PC-3 (cell line): ENCODE measurements at places on chromosomes 3 and 15.

DNA sequence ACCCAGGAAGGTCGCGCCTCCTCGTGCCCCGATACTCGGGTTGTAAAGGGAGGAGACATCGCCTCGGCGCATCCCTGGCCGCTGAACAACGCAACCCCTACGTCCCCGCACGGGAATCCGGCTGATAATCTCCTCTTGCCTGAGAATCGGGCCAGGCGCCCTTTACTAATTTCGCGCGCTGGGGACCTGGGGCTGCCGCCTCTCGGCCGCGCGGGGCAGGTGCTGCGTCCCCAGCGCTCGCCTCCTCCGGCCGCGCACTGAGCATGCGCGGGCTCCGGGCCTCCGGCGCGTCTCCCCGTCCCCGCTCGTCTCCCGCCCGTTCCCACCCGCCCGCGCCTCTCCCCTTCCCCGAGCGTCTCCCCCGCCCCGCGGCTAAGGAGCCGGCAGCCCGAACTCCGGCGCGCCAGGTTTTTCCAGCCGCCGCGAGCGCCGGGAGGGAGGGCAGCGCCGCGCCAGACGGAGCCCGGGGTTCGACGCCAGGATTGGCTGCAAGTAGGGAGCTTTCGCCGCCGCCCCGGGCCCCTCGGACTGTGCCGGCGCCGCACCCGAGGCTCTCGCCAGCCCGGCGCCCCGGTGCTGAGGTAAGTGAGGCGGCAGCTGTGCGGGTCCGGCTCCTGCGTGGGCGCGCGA lies at the start of gene CNTN4:
CNTN4 (plus strand) TSS at position 469 of the 630 bp plus-strand sequence.
- DNase-seq = no peak

DNA sequence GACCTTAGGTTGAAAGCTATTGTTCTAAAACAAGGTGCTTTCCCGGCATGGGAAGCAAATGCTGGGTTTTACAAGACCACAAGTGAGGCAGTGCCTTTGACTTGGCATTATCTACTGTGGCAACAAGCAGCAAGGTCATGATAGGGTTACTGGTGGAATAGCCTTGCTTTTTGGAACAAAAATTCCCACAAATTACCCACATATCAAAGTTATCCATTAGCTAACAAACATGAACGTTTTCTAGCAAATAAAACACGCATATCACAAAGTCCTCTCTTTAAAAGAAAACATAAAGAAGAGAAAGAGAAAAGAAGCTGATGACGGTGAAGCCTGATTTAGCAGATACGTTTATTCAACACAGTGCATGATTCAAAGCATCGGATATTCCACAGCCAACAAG lies 57.6 kb downstream of the SETMAR start:
- no peak for DNase-seq

DNA sequence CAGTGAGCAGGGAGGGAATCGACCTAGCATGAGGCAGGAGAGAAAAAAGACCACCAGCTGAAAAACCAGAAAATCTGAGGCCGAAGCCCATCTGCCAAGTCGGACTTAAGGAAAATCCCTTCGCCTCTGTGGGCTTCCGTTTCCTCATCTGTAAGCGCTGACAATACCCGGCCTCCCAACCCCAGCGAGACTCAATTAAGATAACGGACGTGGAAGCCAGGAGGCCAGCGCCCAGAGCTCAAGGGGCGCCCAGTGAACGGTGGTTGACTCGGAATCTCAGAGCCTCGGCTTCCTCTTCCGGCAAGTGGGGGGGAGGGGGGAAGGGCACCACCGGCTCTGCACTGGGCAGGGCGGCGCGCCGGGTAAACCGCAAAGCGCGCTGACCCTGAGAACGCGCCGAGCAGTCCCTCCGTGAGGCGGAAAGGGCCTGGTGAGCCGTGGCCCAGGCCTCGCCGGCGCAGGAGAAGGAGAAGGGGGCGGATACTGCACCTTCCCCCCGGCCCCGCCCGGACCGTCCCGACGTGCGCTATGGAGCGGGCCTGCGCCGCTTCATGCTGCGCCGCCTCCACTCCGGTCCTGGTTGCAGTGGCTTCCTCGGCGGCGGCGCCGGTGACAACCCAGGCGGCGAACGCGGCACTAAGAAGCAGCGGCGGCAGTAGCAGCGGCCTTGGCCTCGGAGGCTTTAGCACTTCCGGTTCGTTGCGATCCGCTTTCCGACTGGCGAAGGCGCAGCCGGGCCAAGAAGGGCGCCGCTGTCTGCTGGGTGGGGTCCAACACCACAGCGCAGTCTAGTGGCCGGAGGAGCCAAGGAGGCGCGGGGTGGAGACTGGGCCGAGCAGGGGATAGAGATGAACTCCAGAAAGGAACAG lies at the start of gene DPP8:
DPP8 (minus strand) TSS at position 693 of the 869 bp plus-strand sequence. CDS start 5,136 bp downstream, outside the sequence.
- DNase-seq = peak; percentile 87

DNA sequence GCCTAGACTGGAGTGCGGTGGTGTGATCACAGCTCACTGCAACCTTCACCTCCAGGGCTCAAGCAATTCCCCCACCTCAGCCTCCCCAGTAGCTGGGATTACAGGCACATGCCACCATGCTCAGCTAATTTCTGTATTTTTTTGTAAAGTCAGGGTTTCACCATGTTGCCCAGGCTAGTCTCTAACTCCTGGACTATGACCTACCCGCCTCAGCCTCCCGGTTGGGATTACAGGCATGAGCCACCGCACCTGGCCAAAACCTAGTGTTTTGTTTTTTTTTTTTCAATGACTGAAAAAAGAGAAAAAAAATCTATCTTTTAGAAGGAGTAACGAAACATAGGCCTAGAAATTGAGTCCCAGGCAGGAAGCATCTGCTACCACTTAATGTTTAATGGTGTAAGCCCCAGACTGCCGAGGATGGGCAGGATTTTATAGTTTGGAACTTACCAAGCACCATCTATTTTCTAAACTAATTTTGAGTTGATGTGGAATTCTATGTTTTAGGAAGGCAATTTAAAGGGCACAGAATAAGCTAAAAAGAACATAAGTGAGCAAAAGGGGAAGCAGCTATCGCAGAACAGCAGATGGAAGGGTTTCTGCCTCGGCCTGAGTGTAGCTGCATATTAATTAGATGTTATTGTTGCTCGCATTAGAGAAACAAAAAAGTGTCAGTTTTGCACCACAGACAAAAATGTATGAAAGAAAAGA lies 24.2 kb upstream of the CA12 start:
- DNase-seq = no peak

- DNase-seq = no peak
Measured at GRCh38 chr15:80527961-80528360, 123.8 kb downstream of the ARNT2 start.

- no peak for DNase-seq
Measured at GRCh38 chr3:197521277-197522182, 34.2 kb downstream of the BDH1 start.

DNA sequence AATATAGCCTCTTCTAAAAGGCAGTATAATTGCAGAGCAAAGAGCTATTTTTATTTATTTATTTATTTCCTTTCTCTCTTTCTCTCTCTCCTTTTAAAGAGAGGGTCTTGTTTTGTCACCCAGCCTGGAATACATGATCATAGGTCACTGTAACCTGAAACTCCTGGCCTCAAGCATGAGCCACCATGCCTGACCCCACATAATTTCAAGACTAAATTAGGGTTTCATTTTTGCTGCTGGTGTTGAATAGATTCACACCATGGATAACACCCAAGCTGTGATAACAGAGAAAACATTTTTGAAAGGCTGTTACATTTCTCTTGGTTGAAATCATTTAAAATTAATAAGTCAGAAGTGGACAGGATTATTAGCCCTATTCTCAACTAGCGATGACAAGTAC lies 131.6 kb downstream of the LEKR1 start:
- DNase-seq = no peak

DNA sequence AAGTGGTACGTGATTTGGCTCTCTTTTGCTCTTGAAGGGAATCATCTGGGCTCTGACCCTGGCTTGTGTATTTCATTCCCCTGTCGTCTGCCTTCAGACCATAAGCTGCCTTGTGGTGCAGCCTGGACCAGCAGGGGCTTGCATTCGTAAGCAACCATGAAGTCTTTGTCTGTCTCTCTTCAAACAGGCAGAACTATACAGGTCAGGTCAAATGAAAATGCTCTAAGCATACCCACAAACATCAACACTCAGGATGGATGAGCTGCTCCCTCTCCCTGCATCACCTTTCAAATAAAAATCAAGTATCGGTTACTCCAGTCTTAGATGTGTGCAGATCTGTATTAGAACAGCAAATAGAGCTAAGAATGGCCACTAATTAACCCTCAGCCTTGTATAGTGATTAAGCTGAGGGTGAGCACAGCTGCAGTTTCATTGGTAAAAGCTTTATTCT lies 268.6 kb upstream of the UBE2E1 start:
- no peak for DNase-seq

- DNase-seq = peak; percentile 17
Measured at GRCh38 chr3:41369838-41370237, 170.5 kb downstream of the CTNNB1 start.

- no peak for DNase-seq
Measured at GRCh38 chr15:52243697-52244555, 51.7 kb downstream of the MYO5C start.

GRCh38 chr15:100464256-100464655 lies 64.5 kb downstream of the CERS3 start:
- DNase-seq = peak; percentile 33

- DNase-seq = peak; percentile 63
Measured at GRCh38 chr15:48965972-48966371, 2.3 kb upstream of the SHC4 start.

DNA sequence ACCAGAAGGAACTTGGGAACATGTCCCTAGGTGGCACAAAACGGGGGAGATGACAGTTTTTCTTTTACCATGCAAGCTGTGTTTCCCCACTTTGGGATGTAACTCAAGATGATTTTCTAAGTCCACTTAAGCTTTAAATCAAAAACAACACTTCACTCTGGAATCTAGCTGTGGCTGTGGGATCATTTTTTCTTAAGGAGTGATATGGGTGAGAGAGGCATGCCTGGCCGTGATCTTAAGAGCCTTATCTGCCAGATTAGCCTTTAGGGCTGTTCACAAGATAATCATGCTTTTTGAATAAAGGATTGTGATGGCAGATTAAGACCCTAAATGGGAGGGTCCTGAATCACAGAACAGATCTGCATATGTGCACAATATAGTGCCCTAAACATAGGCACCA lies 384.8 kb upstream of the SEMA6D start:
- no peak for DNase-seq

DNA sequence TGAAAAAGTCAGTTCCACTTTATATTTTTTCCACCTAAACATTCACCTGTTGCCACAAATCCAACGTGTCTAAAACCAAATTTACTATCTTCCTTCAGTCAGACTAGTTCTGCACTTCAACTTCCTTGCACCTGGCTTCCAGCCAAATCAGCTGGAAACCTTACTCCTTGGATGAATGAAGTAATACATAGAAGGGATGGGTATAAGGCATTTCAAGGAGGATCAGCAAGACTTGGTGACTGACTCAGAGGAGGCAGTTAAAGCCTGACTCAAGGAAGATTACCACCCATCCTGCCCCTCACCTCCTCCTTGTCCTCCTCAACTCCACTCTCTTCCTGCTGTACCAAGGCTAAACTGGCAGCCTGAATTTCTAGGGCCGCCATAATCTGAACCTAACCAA lies 37.1 kb downstream of the QTRT2 start:
- DNase-seq = peak; percentile 83

GRCh38 chr3:4606911-4607310 lies 113.8 kb downstream of the ITPR1 start:
- no peak for DNase-seq

- DNase-seq = no peak
Measured at GRCh38 chr3:63995086-63995485, 28.2 kb downstream of the PSMD6 start.

- DNase-seq = no peak
Measured at GRCh38 chr3:58463942-58464271, 28.0 kb upstream of the KCTD6 start.

- DNase-seq = no peak
Measured at GRCh38 chr3:94301366-94301765, 238.5 kb downstream of the NSUN3 start.

DNA sequence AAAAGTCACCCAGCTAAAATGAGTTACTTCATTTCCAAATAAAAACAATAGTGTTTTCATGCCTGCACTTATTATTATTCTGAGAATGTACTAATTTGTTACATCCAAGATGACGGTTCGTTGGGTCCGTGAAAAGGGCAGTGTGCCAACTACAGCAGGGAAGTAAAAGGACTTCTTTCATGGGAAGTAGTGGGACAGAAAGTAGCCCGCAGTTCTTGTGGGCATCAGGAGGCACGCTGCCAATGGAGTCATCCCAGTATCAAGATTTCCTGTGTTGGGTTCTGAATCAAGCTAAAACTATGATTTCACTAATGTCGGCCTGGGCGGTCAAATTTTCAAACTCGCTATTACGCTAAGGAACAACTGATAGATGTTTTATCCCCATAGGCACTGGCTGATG lies 254.5 kb upstream of the SOX2 start:
- no peak for DNase-seq

GRCh38 chr15:81074773-81075172 lies 59.3 kb upstream of the CFAP161 start:
- no peak for DNase-seq

- DNase-seq = no peak
Measured at GRCh38 chr3:11390411-11391131, 118.4 kb downstream of the ATG7 start.

GRCh38 chr3:29493109-29493508 lies 212.2 kb downstream of the RBMS3 start:
- peak; percentile 49 for DNase-seq

- DNase-seq = peak; percentile 92
Measured at GRCh38 chr3:121574449-121574848, 6.7 kb downstream of the ARGFX start.

DNA sequence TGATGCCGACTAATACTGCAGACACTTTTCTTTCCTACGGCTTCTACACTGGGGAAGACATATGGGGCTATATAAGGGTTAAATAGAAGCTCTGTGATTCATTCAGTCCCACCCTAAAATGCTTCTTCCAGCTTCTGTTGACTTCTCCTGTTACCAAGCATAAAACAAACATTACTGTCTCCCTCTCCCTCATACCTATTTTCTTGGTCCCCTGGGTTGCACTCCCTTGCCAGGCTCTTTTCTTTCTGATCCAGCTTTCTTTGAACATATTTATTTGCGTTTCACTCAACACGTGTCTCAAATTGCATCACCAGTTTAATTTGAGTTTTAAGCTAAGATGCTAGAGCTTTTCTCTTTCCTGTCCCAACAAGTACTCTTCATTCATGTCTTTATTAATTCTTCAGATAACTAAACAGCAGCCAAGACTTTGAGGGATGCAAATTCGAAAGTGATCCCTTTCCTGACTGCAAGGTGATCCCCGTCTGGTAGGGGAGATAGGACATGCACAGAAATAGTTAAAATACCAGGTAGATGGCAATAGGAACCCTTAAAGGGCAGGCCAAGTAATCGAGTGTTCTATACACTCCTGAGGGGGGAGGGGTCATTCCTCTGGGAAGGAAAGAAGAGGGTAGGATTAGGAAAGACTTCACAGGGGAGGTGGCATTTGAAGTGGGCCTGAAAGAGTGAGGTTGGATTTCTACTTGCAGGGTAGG lies 198.6 kb upstream of the BCL6 start:
- peak; percentile 85 for DNase-seq

GRCh38 chr3:108455212-108455705 lies 55.1 kb downstream of the MYH15 start:
- peak; percentile 21 for DNase-seq

GRCh38 chr15:35281515-35281914 lies 196.4 kb upstream of the NANOGP8 start:
- DNase-seq = peak; percentile 87

- no peak for DNase-seq
Measured at GRCh38 chr3:183790700-183791099, 34.7 kb downstream of the MAP6D1 start.

- DNase-seq = no peak
Measured at GRCh38 chr3:186717039-186717457, at the start of gene KNG1. KNG1 (plus strand) TSS chr3:186717359; CDS start chr3:186717543, 184 bp downstream.

GRCh38 chr3:22121068-22121701 lies 370.2 kb upstream of the ZNF385D start:
- no peak for DNase-seq

- DNase-seq = no peak
Measured at GRCh38 chr15:59996298-59997041, 7.6 kb upstream of the FOXB1 start.
